ENCODE measurements at places on chromosomes 5 and 9. TPM values are rescaled to one million over a fixed set of nuclear protein-coding genes. Genes with fewer than 3 reads are reported as not detected.

The ZCCHC7 gene
- 12.1 TPM for total RNA-seq

The PCDHB6 gene
- total RNA-seq, result 0.89 TPM

The CCDC192 gene
- total RNA-seq, result not detected

The GRM6 gene
- total RNA-seq, result not detected

The ACSL6 gene
- total RNA-seq, result not detected

The FAM193B gene
- 28.1 TPM for total RNA-seq

The TRIO gene
- 95.4 TPM for total RNA-seq

The BAAT gene
- total RNA-seq, result 0.34 TPM

The FBP1 gene
- not detected for total RNA-seq

The CWC27 gene
- total RNA-seq, result 13.9 TPM

The AFAP1L1 gene
- total RNA-seq, result 9.5 TPM

The CD74 gene
- not detected for total RNA-seq

The PNPLA7 gene
- total RNA-seq, result 0.81 TPM

The BNC2 gene
- 7.2 TPM for total RNA-seq

The MRNIP gene
- 22.0 TPM for total RNA-seq

The GABBR2 gene
- 0.15 TPM for total RNA-seq

The PTGS1 gene
- 1.4 TPM for total RNA-seq

The FOXD4L3 gene
- not detected for total RNA-seq

The ZDHHC11B gene
- total RNA-seq, result 1.6 TPM

The NRARP gene
- 4.4 TPM for total RNA-seq

The SPINK4 gene
- not detected for total RNA-seq

The PTPN3 gene
- 16.0 TPM for total RNA-seq

The PCDHA9 gene
- total RNA-seq, result not detected

The CCDC152 gene
- total RNA-seq, result not detected

The RANBP17 gene
- total RNA-seq, result 2.9 TPM

The OLFML2A gene
- 22.6 TPM for total RNA-seq

The DMRTA1 gene
- total RNA-seq, result 0.55 TPM

The CDKN2B gene
- not detected for total RNA-seq

The KIF12 gene
- 2.3 TPM for total RNA-seq

The PCDHB11 gene
- 0.11 TPM for total RNA-seq

The TMEM252 gene
- not detected for total RNA-seq

The IFNB1 gene
- total RNA-seq, result not detected

The IPO11 gene
- total RNA-seq, result 17.5 TPM

The TRIM41 gene
- total RNA-seq, result 29.0 TPM

The PRR16 gene
- not detected for total RNA-seq

The GPR150 gene
- not detected for total RNA-seq

The PLK2 gene
- 42.3 TPM for total RNA-seq

The HAPLN1 gene
- not detected for total RNA-seq

Data from A549 treated with GW870086 at 1 μM for 4 hours (cell line).